Dermis microvascular lymphatic vessel endothelial cell (primary cell): ENCODE measurements at places on chromosomes 6 and 20. TPM values are rescaled to one million over a fixed set of nuclear protein-coding genes. Genes with fewer than 3 reads are reported as not detected.

DNA sequence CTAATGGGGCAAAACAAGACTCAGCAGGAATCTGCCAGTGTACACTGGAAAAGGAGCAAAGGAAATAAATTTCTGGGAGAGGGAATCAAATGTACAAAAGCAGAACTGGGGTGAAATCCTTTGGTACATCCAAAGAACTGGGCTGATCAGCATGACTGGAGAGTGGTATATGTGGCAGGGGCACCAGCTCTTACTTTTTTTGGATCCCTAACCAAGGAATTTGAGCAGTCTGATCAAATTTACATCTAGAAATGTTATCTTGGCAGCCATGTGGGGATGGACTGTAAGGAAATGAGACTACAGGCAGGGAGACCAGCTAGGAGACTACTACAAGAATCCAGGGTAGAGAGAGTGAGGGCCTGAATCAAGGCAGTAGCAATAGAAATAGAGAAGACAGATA lies 1.2 kb upstream of the ZSCAN31 start:
- DNase-seq = no peak

DNA sequence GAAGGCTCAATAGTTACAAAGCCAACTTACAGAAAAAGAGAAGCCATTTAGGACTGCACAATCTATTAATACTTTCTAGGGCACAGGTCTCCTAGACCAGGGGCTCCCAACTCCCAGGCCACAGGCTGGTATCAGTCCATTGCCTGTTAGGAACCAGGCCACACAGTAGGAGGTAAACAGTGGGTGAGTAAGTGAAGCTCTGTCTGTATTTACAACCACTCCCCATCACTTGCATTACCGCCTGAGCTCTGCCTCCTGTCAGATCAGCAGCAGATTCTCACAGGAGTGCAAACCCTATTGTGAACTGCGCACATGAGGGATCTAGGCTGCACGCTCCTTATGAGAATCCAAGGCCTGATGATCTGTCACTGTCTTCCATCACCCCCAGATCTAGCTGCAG lies 22.5 kb downstream of the TRAF3IP2 start:
- no peak for DNase-seq

DNA sequence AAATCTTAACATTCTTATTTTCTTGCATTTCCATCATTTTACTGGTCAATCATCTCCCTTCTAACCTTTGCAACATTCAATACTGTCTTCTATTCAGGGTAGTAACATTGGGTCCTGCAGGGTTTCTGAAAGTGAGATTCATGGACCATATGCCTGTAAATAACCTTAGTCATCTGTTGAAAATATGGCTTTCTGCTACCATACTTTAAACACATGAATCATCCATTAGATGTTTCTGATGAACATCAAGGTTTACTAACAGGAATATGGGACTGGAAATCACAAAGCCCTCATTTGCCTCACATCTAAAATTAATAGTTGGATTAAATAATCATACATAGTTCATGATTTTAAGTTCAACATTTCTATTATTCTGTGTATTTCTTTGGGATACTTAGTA lies 475.9 kb upstream of the MARCKS start:
- no peak for DNase-seq

GRCh38 chr6:166877349-166877748 lies 79.0 kb downstream of the RNASET2 start:
- DNase-seq = no peak

DNA sequence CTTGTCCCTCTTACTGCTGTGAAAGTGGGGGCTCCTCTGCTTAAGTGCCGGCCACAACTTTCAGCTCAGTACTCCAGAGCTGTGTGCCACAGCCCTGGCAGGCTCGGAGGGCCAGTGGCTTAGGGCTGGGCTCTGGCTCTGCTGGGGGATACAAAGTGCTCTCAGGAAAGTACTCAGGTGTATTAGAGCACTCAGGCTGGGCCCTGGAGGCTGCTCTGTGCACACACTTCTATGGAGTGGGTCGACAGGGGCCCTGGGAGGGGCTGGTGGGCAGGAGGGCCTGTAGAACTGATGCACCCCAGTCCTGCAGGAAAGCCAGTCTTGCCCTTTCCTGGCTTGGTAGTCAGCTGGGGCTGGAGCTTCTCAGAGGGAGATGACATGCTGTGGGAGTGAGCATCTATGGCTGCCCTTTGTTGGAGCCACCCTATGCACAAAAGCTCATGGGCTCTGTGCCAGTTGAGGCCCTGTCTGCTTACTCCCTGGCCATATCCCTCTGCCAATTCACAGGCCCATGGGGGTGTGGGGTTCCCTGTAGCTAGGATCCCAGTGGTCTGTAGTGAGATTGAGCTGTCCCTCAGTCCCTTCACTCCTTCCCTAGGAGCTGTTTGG lies 22.0 kb downstream of the CENPW start:
- no peak for DNase-seq

- DNase-seq = no peak
These were observed 30.1 kb downstream of the GLP1R start for GRCh38 chr6:39078695-39079094.

- DNase-seq = no peak
These were observed 753.1 kb downstream of the MAFB start for GRCh38 chr20:39935901-39936300.

DNA sequence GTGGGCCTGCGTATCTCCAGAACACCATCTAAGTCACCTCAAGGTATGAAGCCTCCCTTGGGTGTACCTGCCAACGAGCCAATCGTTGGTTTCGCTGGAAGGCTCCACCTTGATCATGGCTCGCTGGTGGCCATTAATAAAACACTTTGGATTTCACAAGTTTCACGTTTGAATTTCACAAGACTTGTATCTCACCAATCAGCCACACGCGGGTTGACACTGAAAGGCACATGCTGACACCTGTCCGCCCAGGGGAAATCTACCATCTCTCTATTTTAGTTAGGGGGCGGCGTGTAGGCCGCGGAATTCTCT lies 586 bp upstream of the HMGA1 start:
- no peak for DNase-seq

DNA sequence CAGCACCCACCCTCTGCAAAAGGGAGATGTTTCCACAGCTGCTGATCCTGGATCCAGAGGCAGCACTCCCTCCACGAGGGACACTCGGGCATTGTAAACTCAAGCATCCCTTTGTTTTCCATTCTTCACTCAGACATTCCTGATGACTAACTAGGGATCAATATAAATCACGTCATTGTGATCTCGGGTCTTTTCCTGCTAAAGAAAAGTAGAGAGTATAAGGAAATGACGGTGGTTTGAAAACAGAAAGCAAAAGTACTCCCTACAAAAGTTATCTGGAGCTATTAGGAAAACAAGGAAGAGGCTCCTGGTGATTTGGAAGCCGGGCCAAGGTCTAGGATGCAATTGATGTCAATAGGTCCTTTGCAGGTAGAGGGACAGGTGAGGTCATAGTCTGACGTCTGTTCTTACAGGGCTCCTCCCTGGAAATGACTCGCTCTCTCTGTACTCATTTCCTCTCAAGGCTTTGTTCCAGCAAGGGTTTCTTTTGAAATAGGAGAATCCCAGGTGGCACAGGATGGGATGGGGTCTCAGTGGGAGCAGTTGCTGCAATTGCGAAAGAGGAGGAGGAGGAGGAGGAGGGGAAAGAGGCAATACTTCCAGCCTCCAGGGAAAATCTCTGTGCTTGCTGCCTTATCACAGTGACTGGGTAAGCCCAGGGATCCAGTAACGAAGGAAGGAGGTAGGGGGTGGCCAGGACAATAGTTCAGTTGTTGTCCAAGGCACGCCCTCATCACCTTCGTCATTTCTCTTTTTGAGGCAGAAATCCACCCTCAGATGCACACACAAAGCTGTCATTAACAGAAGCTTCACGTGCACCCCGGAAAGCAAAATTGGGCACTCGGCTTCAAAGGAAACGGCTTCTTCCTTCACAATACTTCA lies 222.8 kb downstream of the LY86 start:
- DNase-seq = peak; percentile 77

DNA sequence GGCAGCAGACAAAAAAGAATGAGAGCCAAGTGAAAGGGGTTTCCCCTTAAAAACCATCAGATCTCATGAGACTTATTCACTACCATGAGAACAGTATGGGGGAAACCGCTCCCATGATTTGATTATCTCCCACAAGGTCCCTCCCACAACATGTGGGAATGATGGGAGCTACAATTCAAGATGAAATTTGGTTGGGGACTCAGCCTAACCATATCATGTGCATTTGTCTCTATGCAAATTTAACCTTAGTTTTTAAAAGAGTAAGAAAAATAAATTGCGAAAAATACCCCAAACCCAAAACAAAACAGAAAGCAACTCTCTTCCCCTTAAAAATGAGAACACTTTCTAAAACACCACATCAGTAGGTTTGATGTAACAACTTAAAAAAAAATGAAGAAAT lies 22.6 kb upstream of the GPR6 start:
- DNase-seq = no peak

- no peak for DNase-seq
These were observed 17.6 kb downstream of the PLAGL2 start for GRCh38 chr20:32189691-32190615.

DNA sequence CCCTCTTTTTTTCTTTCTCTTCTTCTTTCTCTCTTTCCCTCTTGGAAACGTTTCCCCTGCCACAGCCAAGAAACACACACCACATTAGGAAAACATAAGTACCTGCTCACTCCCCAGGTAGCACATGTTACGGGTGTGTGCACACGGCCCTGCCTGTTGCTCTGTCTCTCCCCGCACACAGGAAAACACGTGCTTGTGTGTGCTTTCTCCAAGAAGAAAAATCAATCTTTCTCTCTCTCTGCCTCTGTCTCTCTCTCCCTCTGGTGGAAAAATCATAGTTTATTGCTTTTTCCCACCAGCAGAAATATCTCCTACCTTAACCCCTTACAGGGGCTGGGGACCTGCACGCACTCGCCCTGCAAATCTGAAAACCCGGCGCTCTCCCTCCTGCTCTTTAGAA lies 102.3 kb downstream of the EDN3 start:
- no peak for DNase-seq

- peak; percentile 75 for DNase-seq
These were observed 17.3 kb upstream of the TXLNB start for GRCh38 chr6:139308936-139309603.

DNA sequence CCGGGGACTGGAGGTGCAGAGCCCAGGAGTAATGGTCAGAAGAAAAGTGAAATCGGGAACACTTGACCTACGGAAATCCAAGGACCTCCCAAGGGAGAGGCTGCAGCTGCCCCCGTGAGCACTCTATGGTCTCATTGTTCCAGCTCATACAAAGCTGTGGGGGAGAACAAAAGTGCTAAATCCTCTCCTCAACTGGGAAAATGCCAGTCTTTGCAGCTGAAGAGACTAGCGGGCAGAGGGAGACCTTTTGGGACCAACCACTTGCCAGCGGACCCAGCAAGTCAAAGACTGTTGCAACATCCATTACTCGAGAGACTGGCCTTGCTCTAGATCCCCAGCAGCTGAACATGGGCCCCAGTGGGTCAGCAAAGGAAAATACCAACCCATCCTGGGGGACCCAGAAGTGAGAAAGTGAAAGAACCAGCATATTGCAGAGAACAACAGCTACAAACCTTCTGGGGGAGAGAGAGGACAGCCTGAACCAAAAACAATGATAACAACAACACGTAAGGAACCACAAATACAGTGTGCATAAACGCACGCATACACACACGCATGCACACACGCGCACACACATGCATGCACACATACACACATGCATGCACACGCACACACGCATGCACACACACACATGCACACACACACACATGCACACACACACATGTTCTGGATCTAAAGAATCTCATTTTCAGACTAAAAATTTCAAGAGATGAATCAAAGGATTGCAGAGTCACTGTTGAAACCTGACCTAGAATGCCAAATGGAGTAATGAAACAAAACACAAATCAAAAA lies 24.7 kb upstream of the ELMO2 start:
- no peak for DNase-seq

- DNase-seq = no peak
These were observed 18.3 kb upstream of the CITED2 start for GRCh38 chr6:139392794-139393193.

- no peak for DNase-seq
These were observed 120.4 kb downstream of the SYNDIG1 start for GRCh38 chr20:24589815-24590177.

DNA sequence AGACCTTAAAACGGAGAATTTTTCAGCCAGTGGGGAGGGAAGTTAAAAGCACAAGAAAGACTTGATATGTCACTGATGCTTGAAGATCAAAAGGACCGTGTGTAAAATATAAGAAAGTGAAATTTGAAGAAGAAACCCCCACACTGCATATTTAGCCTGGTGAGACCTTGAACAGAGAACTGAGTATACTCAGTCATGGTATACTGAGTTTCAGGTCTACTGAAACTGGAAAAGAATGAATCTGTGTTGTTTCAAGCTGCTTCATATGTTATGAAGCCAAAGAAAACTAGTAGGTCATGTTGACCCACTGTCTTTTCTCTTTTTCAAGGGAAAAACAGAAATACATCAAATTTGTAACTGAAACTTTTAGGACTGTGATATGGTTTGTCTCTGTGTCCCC lies 443.8 kb upstream of the GJE1 start:
- DNase-seq = no peak

GRCh38 chr20:45972500-45973183 lies 639 bp upstream of the ZNF335 start:
- DNase-seq = no peak

DNA sequence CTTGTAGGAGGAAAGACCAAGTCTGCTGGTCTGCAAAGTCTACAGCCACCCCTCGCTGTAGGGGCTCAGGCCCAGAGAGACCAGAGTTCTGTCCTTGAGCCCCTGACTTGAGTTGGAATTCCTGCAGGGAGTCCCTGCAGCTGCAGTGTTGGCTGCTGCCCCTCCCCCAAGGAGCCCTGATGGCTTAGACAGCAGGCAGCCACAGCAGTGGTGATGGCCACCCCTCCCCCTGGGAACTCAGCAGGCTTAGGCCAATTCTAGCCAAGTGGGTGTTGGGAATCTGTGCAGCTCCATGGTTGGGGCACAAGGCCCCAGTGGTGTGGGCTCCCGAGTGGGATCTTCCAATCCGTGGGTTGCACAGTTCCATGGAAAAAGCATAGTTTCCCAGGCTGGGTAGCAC lies 345.4 kb downstream of the CD109 start:
- DNase-seq = no peak

DNA sequence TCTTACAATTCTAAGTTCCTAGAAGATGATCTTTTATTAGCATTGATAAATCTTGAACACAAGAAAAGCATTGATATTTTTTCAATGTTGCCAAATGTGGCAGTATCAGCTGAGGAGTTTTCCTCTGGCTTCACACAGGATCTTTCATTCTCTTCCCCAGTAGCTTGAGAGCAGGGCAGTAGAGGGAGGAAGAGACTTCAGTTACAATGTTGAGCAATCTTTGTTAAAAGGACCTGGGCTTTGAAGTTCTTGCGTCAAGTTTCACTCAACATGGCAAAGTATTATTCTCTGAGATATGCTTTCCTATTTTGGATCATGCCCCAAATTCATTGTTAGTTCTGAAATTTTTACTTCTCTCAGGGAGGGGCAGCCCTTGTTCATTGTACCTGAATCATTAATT lies 238.0 kb downstream of the COL12A1 start:
- DNase-seq = no peak

GRCh38 chr6:155693573-155694418 lies 238.2 kb upstream of the NOX3 start:
- no peak for DNase-seq

Gene MMP24
- total RNA-seq = under 0.01 and 0.13 TPM in 2 replicates

Gene ATP9A
- total RNA-seq = 54.0 and 75.5 TPM in 2 replicates

Gene UNC93A
- not detected in 2 replicates for total RNA-seq

Gene CPNE5
- total RNA-seq = 5.0 and 6.7 TPM in 2 replicates

Gene POU5F1
- not detected in 2 replicates for total RNA-seq

Gene FAXC
- 0.39 and 0.76 TPM in 2 replicates for total RNA-seq

Gene RIPOR2
- 0.13 TPM in 2 replicates for total RNA-seq

Gene LGSN
- not detected in 2 replicates for total RNA-seq

Gene PTP4A1
- 23.1 and 31.7 TPM in 2 replicates for total RNA-seq

Gene TFAP2C
- not detected in 2 replicates for total RNA-seq

Gene HRH3
- not detected in 2 replicates for total RNA-seq

Gene ATF6B
- 9.5 and 17.7 TPM in 2 replicates for total RNA-seq

Gene NDUFAF4
- total RNA-seq = 4.6 and 4.8 TPM in 2 replicates

Gene RAB32
- total RNA-seq = 81.5 and 85.6 TPM in 2 replicates
